T follicular helper cell (primary cell): ENCODE measurements at places on chromosomes 2 and 18.

DNA sequence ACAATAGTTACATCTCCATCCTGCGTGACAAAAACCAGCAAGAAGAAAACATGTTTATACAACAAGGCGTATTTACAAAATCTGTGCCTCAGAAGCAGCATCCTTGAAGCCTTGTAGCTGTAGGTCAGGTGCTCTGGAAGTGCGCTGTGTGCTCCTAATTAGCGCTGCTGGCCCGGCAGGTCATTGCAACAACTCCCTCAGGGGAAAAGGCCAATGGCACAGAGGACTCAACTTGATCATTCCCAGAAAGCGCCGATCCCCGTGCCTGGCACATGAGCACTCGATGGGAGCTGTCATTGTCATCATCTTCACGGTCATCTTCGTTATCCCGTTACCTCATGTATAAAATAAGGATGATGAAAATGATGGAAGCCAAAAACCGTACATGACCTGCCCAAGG lies 58.5 kb downstream of the EIPR1 start:
- no peak for DNase-seq

- DNase-seq, result no peak
Measured at GRCh38 chr18:52518086-52518485, 178.1 kb downstream of the DCC start.

GRCh38 chr18:49177812-49178211 lies 227.0 kb upstream of the SMAD7 start:
- DNase-seq, result no peak

DNA sequence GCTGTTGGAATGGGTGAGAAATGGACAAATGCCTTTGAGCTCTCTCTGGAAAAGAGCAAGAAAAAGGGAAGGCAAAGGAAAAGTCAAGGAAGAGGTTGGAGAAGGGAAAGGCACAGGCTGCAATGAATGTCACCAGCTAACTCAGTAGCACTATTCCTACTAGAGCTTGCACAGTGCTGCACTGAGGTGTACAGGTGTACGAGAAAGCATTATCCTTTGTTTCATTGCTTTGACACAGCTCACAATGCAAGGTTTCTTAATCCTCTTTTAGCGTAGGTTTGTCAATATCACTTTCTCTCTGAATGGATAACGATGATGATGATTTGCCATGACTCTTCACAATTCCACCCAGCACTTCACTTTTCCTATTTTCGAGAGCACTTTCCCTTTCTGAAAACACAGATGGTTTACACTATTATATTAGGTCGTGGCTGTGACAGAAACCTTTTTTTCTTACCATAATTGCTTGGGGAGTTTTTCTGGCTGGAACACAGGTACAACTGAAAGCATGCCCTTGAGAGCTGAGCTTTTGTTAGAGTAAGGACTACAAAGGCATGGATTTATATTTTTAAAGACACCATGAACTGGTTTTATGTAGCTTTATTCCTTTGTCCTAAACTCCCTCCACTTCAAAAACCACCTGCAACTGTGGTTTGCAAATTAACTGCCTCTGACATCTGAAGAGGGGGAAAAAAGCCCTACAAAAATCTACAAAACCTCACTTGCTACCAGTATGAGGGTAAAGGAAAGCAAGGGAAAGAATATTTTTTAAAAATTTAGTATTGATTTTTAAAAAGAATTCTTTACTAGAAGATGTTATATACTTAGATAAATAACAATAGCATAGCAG lies 265.5 kb downstream of the TGIF1 start:
- DNase-seq, result no peak

DNA sequence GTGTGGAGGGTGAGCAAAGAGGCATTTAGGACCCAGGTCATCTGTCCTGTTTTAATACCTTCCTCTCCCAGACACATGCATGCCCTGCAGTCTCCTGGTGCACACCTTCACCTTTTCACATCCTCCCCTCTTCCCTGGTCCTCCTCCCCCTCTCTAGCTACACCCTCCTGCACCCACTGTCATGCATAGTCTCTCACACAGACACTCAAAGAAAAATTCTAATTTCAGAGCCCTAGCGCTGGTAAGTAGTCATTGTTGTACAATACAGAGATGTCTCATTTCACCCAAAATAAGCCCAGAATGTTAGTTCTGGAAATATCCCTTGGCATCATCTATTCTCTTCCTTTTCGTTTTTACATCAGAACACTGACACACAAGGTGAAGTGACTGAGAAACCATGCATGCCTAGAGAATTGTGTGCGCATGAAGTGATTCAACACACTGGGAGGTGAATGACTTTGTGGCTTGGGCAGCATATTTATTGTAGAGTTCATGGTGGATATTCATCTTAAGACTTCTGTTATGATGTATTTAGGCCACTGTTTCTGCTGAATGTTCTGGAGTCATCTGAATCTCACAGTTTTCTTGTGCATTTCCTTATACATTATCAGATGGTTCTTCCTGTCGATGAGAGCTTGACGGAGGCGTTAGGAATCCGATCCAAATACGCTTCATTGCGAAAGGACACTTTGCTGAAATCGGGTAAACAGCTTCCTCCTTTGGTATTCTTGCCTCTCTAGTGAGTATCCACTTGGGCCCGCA lies 69.9 kb downstream of the COA5 start:
- DNase-seq, result no peak

DNA sequence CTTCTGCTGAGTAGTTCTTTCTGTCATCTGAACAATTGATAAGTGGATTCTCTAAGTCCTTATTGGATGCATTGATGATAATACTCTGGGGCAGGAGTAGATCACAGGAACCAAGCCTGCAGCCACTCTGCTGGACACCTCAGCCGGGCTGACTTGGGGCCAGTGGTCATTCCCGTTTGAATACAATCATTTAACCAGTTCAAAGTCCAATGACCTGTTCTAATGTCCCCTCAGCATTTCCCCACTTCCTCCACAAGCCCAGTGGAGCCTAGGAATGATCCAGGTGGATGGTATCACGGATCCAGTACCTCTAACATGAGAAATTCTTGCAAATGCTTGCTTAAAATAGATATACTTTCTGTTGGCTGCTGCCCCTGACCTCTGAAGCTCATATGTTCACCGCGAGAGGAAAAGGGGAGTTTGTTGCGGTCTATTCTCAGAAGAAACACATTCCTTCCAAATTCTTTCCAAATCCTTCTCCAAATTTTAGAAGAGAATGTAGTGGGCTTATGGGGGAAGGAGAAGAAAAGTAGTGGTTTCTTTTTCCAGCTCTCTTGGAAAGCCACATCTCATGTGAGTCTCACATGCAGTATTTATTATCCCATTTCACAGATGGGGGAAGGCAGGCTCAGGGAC lies 170.9 kb downstream of the INHBB start:
- DNase-seq, result no peak

GRCh38 chr18:3594760-3595368 lies 144.9 kb downstream of the TGIF1 start:
- DNase-seq, result no peak

DNA sequence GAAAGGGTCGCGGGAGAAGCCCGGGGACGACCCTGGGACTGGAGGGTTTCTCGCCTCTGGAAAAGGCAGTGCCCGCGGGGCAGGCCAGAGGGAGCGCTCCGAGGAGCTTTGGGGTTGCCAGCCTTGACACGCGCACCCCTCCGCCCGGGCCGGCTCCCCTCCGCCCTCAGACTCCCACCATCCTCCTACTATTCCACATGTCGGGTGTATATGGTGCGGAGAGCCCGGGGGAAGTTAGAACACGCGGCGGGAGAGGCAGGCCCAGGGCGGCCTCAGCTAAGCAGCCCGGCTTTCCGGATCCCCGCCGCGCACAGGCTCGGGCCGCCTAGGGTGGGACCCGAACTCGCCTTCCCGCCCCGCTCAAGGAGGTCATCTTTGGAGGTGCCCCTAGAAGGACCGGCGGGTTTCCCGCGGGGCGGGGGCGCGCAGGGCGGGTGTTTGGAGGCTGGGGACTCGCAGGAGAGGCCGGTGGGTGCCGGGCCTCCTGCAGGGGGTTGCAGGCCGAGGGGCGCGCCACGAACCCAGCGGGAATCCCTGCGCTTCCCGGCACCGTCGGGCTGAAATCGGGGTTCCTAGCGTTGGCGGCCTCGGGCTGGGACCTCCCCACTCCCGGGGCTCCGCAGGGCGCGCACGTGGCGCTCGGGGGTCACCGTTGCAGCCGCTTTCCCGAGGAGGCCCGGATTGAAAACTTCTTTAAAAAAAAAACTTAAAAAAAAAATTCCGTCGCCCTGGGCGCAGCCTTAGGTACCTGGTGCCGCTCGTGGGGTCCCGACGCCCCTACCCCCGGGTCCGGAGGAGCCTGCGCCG lies 3.7 kb downstream of the NFATC1 start:
- DNase-seq, result no peak

DNA sequence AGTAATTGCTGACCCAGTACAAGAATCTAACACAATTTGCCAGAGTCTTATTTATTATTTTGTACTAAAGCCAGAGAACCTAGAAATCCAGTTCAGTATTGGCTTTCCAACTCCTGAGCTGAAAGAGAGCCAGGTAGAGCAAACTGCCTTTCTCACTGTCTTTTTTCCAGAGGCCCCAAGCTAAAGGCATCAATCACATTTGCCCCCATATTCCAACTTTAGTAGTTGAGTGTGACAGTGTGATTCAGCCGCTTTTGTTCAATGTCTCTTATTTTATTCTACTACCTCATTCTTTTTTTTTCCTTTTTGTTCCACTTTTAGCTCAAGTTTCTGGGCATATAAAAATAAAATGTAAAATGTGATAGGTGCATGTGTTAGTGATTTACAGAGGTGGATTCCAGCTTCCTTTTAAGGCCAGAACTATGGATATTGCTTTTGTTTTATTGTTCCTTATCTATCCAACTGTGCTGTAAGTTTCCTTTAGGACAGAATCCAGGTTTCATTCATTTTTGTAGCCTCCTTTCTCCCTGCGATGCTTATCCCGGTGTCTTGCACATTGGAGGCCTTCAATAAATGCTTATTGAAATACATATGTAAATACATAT lies 153.0 kb downstream of the ZEB2 start:
- no peak for DNase-seq

DNA sequence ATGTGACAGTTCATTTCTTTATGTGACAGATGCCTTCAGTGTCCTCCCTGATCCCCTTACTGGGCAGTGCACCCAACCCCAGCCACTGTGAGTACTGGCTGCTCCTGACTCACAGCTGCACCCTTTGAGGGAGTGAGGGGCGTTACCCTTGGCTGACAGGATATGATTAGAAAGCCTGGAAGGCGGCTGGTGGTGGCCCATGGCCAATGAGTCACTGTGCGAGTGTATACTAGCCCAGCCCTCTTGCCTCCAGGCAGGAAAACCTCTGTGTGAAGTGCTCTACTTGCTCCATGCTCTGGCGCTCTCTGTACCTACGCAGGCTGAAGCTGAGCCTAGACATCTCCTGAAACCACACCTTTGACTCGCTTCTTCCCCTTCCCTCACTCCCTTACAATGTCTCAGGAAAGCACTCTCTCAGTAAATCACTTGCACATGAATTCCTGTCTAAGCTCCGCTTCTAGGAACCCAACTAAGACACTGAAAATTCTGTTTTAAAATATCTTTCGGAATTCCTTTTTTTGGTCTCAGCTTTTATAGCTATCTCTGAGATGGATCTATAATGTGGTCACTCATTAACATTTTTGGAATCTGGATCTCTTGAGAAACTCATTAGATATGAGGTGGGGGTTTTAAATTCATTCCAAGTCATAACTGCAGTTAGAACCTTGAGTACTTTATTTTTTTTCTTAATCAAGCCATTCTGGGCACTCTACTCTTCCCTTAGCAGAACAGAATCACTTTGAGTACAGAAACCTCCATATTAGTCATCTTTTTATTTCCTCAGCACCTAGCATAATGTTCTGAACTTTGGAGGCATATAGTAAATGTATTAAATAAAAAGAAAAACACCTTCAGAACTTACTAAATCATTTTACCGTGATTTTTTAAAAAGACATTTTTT lies 25.3 kb upstream of the STAM2 start:
- no peak for DNase-seq

GRCh38 chr2:169480079-169480465 lies 778 bp downstream of the BBS5 start:
- DNase-seq, result no peak
